ENCODE measurements at places on chromosomes 11 and 22.
A peak's percentile ranks its signal among the peaks of the same experiment; 100 is the strongest.

GRCh38 chr11:91871791-91872190, 352.8 kb upstream of the FAT3 start:
- no peak for DNase-seq

- DNase-seq = no peak
Observed at GRCh38 chr11:117064275-117064674, 34.0 kb downstream of the SIK3 start.

DNA sequence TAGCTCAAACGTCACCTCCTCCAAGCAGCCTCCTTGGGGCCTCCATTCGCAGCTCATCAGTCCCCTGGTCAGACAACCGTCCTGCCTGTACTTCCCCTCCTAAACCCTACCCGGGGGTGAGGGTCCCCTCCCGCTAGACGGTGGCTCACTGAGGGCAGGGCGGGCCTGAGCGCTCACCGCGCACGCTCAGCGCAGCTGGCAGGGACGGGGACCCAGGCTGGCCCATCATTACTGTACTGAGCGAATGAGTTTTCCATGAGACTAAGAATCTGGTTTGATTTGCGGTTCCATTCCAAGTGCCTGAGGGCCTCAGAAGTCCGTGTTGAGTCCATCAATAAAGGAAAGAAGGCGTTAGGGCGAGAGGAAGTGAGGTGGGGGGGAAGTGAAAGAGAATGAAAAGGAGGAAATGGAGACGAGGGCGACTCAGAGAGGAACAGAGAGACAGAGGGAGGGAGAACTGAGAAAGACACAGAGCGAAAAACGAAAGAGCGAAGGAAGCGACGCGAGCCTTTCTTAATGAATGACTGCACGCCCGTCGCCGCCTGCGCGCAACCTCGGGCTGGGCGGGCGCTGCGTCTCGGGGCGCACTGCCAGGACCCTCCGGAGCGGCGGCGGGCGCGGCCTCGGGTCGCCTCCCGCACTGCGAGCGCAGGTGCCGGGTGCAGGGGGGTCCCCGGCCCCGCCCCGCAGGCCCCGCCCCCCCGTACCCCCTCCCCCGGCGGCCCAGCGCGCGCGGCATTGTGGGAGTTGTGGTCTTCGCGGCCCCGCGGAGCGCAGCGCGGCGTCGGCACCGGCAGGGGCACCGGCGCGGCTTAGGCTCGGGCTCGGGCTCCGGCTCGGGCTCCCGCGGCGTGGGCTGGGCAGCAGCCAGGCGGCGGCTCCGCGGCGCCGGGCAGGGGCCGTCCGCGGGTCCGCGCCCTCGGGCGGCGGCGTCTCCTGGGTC, at the start of gene ASPHD2:
TSS of gene ASPHD2 (plus strand) at position 746 of the 943 bp plus-strand sequence. CDS start 4,356 bp downstream, outside the sequence.
- DNase-seq = peak; percentile 67

GRCh38 chr22:33167998-33168790, 110.0 kb upstream of the SYN3 start:
- DNase-seq = no peak

- no peak for DNase-seq
Observed at GRCh38 chr11:103076361-103076760, 15.6 kb downstream of the DCUN1D5 start.

- DNase-seq = no peak
Observed at GRCh38 chr22:36573815-36574363, 44.9 kb upstream of the EIF3D start.

- DNase-seq = no peak
Observed at GRCh38 chr11:9057888-9058287, 33.5 kb downstream of the SCUBE2 start.

DNA sequence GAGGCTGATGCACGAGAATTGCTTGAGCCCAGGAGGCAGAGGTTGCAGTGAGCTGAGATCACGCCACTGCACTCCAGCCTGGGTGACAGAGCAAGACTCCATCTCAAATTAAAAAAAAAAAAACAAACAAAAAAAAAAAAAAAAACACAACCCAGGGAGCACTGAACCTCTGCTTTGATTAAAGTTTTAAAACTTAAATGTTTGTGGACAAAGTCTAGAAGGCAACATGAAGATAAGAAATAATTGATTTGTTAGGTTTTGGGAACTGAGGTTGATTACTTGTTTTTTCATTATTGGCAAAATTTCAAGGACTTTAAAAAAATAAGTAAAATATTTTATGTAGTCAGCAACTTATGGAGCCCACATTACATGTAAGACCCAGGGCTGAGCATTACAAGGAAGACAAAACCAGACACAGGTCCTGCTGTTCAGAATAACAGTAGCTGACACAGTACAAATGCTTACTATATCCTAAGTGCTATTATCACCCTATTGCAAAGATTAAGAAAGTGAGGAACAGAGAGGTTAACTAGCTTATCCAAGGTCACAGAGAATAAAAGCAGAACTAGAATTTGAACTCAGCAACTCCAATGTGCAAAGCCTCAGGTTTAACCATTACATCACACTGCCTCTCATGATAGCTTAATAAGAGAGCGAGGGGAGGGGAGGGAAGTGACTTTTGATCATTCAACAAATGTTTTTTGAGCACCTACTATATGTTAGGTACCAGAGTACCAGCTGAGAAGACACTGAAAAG, 2.3 kb upstream of the CRY2 start:
- no peak for DNase-seq

DNA sequence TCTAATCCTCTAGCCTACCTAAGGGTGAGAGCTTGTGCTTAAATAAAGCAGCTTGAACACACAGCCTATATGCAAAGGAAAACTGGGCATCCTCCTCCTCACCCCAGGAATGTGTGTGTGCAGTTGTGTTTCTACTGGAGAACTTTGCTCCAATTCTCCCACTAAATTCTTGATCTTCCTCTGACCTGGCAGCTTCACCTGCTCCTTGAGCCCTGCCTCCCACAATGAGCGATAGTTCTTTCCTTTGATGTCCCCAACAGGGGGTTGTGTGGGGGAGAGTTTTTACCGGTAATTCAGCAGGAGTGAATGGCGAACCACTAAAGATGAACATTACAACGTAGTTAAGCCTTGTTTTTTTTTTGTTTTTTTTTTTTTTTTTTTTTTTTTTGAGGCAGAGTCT, 113.5 kb upstream of the RCN1 start:
- DNase-seq = no peak

DNA sequence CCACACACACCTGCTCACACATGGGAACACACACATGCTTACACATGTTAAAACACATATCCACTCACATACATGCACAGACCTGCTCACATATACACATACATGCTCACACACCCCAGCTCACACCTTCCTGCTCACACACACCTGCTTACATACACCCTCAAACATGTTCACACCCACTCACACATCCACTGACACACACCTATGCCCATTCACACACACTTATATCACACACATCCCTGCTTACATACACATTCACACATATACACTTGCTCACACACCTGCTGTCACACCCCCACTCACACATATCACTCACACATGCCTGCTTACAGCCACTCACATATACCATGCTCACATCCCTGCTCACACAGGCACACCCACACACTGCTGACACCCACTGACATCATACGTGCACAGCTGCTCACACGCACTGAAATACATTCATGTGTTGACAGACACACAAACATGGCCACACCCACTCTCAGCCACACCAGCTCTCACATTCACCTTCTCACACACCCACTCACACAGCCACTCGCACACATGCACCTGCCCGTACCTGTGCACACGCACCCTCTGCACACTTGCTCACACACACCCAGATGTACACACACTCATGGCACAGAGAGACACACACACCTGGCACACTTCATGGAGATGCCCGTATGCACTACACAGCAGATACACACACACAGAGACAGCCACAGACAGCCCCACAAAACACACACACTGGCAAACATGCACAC, 5.7 kb upstream of the MYBPC3 start:
- DNase-seq = no peak

GRCh38 chr22:37659066-37659896, 758 bp downstream of the PDXP start:
- DNase-seq = no peak

DNA sequence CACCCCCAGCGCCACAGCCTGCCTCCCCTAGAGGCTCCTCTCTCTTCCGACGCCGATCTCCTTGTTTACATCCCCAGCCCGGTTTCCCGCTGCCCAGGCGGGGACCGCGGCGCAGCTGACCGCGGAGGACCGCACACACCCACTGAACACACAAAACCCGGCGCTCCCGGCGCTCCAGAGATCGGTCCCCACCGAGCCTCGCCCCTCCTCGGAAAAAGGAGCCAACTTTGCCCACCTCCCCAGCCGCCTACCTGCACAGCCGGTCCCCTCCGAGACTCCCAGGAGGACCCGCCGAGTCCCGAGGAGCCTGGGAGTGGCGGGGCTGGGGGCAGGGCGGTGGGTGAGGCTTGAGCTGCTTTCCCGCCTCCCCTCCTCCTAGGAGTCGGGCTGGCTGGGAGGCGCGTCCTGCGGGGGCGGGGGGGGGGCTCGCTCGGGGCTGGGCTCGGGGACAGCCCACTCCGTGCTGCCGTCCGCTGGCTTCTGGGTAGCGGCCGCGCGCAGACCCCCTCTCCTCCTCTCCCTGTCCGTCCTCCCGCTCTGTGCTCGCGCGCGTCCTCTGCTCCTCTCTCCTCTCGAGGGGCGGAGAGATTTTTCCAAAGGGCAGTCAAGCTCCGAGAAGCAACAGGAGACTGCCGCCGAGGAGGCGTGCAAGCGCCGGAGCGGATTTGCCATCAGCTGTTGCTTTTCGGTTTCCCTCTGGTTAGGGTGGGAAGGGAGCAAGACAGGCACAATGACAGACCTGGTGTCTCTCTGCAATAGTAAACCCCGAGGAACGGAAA, at the start of gene FXYD6:
TSS of gene FXYD6 (minus strand) at position 318 of the 779 bp plus-strand sequence. CDS start 33,882 bp downstream, outside the sequence.
- DNase-seq = no peak

- DNase-seq = no peak
Observed at GRCh38 chr22:49735901-49736421, 91.7 kb downstream of the BRD1 start.

DNA sequence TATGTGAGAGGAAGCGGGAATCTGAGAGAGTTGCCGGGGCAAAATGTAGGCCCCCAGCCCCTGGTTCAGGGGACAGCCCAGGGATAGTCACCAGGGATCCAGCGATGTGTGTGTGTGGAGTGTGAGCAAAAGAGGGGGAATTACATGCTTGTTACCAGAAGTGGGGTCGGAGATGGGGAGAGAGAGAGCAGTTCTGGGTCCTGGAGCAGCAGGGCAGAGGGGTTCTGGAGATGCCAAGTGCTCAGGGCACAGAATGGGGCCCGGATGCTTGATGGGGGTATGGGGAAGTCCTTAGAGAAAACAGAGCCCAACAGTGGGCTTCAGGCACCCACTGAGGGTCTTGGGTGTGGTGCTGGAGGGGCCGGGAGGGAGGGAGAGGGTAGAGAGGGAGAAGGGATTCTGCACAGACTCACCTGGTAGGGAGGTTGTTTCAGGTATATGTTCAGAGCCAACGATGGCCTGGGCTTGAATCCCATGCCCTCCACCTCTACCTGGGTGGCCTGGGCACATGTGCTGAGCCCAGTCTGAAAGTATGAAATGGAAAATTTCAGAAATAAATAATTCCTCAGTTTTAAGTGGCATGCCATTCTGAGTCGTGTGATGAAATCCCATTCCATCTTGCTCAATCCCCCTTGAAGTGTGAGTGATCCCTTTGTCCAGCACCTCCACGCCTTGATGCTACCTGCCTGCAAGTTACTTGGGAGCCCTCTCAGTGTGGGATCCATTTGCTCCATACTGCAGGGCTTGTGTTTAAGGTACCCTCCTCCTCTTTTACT, 12.4 kb downstream of the SMIM38 start:
- no peak for DNase-seq

DNA sequence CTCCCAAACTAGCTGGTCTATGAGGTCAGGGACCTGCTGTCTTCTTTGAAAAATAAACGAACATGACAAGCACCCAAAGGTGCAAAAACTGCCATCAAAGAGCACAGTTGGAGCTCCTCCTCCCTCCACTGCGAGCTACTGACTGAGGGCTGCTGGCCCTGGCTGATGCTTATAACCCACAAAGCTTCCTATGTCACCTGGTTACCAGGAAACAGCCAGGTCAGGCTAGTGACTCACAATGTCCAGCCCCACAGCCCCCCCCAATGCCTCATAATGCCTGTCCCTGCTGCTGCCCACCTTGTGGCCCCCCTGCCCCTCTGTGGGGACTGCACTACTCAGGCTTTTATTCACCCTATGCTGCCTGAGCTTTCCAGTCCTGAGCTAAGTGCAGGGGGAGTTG, at the start of gene DRICH1:
TSS of gene DRICH1 (minus strand) at position 144 of the 400 bp plus-strand sequence. CDS start 298 bp downstream, outside the sequence.
- no peak for DNase-seq

- no peak for DNase-seq
Observed at GRCh38 chr11:2928605-2929530, at the start of gene PHLDA2. Gene PHLDA2 (minus strand): TSS chr11:2929420. CDS start chr11:2929364, 56 bp downstream.

DNA sequence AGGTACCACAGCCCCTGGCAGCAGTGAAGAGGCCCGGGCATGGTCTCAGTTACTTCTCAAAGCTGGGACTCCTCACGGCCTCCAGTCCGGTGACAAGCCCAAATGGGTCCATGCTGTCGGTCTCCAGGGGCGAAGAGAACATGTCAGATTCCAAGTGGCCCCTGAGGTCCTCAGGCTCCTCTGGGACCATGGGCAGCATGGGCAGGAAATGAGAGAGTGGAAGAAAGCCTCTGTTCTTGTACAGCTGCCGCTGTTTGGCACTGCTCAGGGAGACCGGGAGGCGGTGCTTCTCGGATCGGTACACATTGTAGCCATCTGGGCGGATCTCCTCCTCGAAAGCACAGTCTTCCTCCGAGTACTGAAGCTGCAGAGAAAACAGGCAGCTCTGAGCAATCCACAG, 4.6 kb downstream of the FGF19 start:
- no peak for DNase-seq

- no peak for DNase-seq
Observed at GRCh38 chr22:28999510-28999909, 62.1 kb downstream of the C22orf31 start.

- no peak for DNase-seq
Observed at GRCh38 chr11:64218628-64219353, 7.2 kb downstream of the TRPT1 start.

GRCh38 chr11:130548491-130548833, 100.0 kb downstream of the ADAMTS15 start:
- no peak for DNase-seq

GRCh38 chr11:76752321-76753143, 30.6 kb upstream of the TSKU start:
- no peak for DNase-seq

DNA sequence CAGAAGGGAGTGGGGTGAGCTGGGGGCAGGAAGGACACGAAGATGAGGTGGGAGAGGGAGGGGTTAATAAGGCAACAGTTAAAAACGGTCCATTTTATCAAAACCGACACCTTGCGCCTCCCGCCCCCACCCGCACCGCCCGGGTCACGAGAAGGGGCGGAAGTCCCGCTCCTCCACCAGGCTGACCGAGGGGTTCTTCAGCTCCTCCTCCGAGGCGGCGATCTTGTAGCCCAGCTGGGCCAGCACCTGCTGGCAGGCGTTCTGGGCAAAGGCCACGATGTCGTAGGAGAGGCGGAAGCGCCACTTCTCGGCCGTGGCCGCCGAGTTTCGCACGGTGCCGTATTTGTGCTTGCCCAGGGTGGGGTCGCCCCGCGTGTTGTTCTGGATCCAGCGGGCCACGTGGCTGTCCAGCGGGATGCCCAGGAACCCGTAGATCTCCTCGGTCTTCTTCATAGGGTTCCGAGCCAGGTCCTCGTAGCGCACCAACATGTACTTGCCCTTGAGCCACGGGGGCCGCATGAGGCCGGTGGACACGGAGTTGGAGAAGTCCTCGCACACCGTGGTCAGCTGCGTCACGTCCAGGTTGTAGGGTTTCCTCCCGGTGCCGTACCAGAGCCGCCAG, 15.8 kb downstream of the CHST1 start:
- DNase-seq = no peak

GRCh38 chr11:6559369-6559768, 44.0 kb downstream of the RRP8 start:
- DNase-seq = no peak

Measured in activated CD4-positive, alpha-beta T cell treated with anti-CD3 and anti-CD28 coated beads, Interleukin-2, amount 50 U/mL, for 24 hours (primary cell).